T-helper 17 cell (primary cell): ENCODE measurements at places on chromosomes 16 and 17.

DNA sequence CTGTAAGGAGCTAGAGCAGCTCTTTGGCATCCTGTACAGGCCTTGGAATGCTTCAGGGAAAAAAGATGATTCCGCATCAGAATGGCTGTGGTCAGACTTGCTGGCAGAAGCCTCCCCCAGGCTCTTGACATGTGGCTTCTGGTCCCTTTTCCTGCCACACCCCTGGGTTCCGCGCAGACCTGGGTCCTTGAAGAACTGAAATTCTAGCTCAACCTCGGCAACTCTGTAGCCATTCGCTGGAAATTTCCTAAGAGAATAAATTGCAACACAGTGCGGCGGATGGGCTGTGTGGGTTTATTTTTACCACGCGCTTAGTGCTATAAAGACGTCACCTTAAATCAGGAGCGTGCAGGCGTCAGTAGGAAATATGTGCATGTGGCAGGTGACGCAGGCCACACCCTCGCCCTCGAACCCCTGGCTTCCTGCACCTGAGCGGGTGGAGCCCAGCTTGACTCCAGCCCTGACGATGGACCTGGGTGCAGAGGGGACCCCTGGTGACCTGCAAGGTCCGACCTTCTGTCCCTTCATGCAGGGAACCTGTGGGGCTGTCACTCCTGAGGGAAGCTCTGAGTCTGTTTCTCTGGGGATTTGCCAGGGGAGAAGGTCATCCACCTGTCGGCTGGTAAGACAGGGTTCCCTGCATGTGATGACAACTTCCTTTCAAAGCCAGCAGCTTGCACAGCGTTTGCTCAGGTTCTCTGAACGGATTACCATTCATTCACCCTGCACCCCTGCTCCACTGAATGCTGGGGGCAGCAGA lies 46.3 kb downstream of the METRNL start:
- DNase-seq: peak; percentile 7

GRCh38 chr17:50139950-50140885 lies 10.3 kb upstream of the SAMD14 start:
- DNase-seq: peak; percentile 77

- DNase-seq: no peak
Measured at GRCh38 chr17:82243648-82244412, 15.0 kb downstream of the SLC16A3 start.

DNA sequence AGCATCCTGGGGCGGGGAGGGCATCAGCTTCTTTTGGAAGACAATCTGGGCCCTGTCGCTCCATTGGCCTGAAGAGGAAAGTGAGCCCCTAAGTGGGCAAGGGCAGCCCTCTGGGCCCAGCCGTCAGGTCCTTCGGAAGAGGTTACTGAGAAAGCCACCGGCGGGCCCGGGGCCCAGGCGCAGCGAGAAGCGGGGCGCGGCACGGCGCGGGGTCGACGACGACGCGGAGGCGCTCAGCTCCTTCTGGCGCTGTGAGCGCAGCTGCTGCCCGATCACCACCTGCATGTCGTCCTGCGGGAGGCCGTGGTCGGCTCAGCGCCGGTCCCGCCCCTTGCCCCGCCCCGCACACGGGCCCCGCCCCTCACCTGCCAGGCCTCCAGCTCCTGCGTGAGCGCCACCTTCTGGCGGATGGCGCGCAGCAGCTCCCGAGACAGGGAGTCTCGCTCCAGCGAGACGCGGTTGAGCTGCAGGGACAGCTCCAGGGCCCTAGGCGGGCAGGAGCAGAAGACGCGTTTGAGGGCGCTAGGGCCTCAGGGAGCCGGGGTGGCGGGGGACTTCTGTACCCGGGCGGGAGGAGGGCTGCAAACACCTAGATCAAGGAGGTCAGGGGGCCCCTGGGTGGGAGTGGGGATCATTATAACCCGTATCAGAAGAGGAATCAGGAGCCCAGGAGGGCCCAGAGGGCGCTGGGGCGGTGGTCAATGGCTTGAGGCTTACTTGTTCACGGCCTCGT lies 4.3 kb downstream of the THOC6 start:
- DNase-seq: peak; percentile 89

DNA sequence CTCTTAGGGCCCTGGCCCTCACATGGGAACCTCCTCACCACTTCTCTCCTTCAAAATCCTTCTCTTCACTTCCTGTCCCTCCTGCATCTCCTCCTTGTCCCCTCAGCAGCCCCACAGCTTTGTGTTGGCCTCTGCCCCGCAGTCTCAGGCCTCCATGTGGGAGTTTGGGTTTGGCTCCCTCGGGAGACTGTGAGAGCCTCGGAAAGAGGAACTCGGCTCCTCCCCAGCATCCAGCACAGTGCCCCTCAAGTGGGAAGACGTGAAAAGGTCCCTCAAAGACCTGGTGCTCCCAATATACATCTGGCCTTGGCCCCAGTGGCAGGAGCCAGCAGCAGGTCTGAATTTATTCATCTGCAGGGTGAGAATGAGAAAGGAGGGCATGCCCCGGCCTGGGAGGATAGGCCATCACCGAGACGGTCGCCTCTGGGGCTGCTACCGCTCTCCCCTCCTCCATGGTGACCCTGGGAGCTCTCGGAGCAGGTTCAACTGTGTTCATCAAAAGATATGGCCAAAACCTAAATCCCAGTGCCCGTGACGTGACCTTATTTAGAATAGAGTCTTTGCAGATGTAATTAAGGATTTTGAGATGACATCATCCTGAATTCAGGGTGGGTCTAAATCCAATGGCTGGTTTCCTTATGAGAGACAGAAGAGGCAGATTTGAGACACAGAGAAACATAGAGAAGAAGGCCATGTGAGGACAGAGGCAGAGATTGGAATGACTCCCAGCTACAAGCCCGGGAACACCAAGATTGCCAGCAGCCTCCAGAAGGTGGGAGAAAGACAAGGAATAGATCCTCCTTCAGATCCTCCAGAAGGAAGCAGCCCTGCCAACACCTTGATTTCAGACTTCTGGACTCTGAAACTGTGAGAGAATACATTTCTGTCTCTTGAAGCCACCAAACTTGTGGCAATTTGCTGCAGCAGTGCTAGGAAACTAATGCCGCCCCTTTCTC lies 135.1 kb downstream of the MRM1 start:
- no peak for DNase-seq

DNA sequence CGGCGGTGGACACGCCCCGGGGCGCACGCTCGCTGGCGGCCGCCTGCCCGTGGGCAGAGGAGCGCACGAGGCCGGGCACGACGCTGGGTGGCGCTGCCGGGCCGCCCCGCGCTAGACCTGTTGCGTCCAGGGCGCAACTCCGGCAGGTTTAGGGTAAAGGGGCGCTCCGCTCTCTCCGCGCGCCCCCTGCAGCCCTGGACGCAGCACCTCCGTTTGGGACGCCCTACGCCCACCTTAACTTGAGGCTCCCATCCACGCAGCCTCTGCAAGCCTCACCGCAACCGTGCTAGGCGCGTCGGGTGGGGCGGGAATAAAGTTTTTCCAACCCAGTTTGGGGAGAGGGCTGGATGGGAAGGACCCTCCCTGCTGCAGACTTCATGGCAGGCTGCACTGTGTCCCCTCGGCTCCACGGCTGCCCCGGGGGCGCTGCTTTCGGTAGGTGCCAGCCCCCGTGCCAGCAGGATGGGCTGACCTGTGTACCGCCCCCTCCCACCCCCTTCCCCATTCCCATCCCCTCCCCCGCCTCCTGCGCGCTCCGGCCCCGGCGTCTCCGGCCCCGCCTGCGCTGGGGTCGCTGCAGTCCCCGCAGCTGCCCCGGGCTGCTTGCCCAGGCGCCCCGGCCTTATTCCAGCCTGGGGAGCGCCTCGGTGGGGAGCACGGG lies at the start of gene SYT17:
TSS of gene SYT17 (plus strand) at position 531 of the 661 bp plus-strand sequence. CDS start 407 bp downstream, outside the sequence.
- peak; percentile 8 for DNase-seq

GRCh38 chr16:1134776-1135458 lies 18.0 kb upstream of the CACNA1H start:
- no peak for DNase-seq

DNA sequence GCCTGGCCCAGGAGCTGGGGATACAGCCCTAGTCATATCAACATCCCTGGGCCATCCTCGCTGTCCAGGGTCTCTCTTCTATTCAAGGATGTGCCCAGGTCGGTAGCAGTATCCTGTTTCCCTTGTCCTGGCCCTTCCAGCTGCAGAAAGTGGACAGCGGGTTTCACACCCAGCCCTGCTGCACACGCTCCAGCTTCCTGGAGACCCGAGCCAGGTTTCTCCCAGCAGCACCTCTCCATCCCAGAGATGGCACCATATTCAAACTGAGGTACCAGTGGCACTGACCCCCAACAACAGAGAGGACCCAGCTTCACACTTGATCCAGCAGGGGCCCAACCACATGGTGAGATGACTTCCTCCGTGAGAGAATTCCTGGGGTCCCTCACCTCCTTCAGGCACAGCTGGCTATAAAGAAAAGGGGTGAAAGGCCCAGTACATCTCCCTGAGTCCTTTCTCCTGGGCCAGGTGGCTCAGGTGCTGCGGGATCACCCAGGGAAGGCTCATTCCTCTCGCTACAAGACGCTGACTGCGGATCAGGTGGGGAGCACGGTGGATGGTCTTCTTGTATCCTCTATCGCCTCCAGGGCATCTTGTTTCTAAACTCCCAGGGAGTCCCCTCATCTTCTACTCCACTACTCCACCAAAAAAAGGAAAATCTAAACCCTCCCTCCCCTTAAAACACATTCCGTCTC lies 1.4 kb downstream of the CUEDC1 start:
- no peak for DNase-seq

- no peak for DNase-seq
Measured at GRCh38 chr17:41394254-41394996, 3.0 kb downstream of the KRT31 start.

- no peak for DNase-seq
Measured at GRCh38 chr17:50562242-50563091, 2.0 kb downstream of the CACNA1G start.

GRCh38 chr17:74698069-74698468 lies 14.7 kb downstream of the CD300LF start:
- no peak for DNase-seq

DNA sequence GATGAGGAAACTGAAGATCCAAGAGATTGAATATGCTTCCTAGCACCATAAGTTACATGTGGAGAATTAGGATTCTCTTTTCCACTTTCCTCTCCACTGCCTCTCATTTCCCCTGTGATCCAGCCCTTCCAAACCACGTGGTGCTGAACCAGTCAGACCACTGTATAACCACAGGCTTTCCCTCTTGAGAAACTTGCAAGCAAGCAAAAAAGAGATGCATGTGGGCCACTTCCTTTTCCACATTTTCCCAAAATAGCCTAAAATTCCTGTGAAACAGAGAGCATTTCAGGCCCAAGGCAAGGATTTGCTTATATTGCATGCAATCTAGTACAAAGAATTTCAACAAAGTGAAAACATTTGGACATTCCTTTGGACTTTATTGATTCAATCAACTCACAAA lies 59.3 kb upstream of the KSR1 start:
- DNase-seq: no peak

DNA sequence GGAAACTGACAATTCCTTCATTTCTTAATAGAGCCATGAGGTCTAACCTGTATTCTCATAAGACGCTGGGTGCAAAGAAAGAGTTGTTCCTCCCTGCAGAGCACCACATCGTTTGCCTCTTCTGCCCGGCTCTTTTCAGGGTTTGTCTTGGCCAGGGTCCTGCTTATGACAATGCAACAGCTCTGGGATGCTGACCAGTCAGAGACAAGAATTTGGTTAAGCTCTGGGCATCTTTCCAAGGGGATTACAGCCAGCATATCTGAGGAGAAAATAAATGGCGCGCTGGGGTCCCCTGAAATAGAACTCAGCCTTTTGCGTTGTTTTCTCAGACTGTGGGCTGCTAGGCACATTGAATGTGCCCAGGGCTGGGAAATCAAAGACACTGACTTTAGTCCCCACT lies 128.6 kb downstream of the SHISA6 start:
- no peak for DNase-seq

DNA sequence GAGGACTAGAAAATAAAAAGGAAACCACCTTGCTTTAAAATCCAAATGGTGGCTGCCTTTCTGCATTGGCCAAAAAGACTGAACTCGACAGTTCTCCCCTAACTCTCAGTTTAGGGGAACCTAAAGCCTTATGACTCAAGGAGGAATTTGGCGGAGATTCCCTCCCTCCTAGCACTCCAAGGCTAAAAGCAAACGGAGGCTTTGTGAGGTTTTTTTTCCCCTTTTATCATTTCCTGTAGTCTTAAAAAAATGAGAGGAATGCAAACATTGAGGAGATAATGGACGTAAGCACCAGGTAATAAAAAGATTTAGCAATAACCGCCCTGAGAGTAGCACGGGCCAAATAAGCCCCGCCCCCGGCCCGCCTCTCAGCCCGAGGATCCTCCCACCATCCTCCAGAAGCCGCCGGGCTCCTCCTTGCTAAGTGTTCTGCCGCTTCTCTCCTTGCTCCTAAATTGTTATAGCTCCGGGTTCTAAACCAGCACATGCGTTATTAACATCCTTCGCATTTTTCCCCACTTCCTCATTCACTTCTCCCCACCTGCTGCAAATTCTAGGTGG lies 5.8 kb upstream of the KIFC3 start:
- DNase-seq: peak; percentile 39

GRCh38 chr17:62862251-62862650 lies 54.1 kb upstream of the MARCHF10 start:
- DNase-seq: no peak

DNA sequence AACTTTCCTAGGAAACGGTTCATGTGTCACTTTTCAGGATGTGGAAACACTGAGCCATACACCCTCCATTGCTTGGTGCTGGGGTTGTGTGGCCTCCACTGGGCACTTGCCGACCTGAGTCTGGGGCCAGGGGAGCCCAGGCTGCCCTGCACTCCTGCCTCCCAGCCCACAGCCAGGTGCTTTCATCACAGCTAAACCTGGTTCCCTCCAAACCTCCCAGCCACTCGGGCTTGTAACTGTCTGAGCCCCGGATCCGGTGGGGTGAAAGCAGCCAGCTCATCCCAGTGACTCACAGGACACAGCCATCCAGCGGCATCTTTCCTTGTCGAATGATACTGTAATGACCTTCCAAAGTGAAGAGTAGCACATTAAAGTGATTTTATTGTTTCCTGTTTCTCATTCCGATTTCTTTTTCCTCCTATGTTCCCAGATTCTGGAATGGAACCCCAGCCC lies 19.8 kb downstream of the CARHSP1 start:
- DNase-seq: no peak

- no peak for DNase-seq
Measured at GRCh38 chr17:3954976-3955672, 9.1 kb downstream of the ATP2A3 start.

DNA sequence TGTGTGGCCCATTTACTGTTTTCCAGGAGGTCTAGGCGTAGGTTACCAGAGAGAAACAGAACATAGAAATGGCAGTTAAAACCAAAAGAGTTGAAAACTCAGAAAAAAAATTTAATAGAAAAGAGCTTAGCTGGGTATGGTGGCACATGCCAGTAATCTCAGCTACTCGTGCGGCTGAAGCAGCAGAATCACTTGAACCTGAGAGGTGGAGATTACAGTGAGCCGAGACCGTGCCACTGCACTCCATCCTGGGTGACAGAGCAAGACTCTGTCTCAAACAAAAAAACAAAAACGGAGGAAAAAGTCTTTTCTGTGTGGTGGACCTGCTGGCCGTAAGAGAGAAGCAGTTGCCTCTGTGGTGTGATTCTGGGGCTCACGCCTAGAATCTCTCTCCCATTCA lies 35.8 kb downstream of the MRTFB start:
- no peak for DNase-seq

DNA sequence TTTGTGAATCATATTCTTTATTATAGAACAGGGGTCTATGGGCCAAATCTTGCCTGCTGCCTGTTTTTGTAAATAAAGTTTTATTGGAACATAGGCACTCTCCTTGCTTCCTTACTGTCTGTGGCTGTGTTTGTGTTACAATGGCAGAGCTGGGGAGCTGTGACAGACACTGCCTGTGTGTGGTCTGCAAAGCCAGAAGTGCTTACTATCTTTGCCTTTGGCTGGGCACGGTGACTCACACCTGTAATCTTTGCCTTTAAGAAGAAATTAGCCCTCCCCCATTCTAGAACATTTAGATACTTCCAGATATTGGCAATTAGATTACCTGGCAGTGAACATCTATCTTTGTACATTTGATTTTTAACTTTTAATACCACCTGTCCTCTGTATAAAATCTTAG lies 308.3 kb downstream of the FOXL1 start:
- DNase-seq: no peak
